ENCODE measurements at places on chromosomes 2 and 18.

- DNase-seq, result no peak
Observed at GRCh38 chr2:190887089-190887488, 6.5 kb downstream of the GLS start.

DNA sequence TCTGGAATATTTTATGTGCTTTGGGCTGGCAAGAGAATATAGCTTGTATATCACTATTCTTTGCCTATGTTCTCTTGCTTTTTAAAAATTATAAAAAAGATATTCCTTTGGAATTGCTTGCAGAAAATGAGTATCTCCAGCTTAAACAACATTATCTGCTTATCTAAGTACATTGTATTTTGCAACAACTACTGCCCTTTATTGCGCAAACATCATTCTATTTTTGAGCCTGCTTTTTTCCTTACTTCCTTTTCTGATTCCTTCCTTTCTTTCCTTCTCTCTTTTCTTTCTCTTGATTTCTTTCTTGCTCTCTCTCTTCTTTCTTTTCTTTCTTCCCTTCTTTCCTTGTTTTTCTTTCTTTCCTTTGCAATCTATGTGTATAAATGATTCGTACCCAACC is 74.0 kb downstream of the UNC80 start:
- no peak for DNase-seq

GRCh38 chr2:61792355-61792890 is 61.4 kb downstream of the FAM161A start:
- no peak for DNase-seq

DNA sequence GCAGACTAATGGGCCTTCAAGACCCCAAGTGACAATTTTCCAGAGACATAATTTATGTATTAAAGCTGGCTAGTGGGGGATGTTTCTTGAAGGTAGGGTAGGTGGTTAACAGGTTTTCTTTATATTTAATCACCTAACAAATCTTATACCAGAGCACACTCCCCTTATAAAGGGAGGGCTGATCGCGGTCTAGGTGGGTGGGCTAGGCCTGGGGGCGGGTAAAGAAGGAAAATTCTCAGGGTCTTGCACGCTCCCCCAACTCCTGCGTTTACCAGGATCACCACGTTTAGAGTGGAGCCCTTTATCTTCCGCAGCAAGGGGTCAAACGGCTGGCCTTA is 19.9 kb upstream of the CXXC1 start:
- no peak for DNase-seq

DNA sequence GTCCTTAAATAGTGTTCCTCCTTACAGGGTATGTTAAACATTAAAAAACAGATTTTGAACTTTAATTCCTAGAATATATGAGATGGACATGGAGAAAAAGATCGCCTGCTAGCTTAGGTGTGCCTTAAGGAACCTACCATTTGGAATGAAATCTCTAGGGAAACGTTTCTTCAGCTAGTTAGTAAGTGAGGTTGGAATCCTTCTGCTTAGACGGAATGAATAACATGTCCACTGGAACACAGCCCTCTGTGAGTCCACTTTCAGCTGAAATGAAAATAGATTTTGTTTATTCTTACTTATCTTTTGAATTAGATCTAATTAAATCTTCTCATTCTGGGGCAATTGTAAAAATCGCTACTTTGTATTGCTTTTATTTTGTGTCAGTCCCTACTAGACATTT is 28.4 kb downstream of the NAB1 start:
- peak; percentile 31 for DNase-seq

DNA sequence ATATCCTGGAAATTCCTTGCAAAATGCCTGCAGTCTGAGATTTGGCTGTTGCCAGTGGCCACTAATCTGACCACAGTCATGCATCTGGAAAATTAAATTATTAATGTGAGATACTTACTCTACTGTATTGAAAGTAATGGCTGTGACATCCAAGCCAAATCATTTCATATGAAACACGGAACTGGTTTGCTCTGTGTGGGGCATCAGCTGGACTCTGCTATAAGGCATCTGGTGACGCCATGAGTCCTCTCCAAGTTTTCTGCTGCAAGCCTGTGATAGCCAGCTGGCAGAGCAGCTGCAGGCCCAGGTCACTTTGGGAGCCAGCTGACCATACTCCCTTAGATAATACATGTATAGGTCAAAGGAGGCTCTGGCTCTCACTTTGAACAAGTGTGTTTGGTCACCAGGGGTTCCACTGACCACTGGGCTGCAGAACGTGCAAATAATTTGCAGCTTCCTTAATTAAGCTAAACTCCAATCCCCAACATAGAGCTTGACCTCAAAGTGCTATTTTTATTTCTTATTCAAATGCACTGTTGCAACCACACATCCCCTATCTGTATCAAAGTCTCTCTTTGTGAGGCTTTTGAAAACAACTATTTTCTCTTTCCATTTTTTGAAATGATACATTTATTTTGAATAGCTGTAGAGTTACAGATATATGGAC is 152.9 kb downstream of the NCKAP5 start:
- DNase-seq, result peak; percentile 43

DNA sequence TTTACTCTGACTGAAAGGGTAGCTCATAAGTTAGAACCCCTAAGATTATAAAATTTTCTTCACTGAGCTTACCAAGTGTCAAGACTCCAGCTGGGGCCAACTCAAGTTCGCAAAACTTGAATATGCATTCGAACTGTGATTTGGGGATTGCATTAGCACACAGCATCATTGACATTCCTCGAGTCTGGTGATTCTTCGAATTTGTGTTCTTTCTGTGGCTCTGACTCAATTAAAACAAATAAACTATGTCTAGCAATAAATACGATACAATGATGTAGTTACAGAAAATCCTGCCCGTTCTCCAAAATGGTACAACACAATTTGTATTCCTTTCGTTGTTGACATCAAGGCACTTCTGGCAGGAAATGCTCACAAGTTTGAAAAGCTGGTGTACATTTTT is 11.1 kb downstream of the CCL20 start:
- no peak for DNase-seq

DNA sequence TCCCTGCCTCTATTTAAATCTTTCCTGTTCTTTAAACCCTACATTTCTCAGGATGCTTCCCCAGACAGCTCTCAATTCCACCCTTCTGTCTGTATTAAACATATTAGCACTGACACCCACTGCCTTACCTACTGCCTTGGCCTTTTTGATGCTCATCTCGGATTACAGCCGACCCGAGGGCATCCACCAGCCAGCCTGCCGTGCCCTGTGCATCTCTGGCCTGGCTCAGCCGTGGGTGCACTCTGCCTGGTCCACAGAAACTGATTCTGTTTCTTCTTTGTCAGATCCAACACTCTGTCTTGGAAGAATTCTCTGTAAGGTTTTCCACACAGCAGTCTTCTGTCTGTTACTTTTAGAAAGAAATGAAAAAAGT is 27.2 kb downstream of the TANC1 start:
- DNase-seq, result no peak

DNA sequence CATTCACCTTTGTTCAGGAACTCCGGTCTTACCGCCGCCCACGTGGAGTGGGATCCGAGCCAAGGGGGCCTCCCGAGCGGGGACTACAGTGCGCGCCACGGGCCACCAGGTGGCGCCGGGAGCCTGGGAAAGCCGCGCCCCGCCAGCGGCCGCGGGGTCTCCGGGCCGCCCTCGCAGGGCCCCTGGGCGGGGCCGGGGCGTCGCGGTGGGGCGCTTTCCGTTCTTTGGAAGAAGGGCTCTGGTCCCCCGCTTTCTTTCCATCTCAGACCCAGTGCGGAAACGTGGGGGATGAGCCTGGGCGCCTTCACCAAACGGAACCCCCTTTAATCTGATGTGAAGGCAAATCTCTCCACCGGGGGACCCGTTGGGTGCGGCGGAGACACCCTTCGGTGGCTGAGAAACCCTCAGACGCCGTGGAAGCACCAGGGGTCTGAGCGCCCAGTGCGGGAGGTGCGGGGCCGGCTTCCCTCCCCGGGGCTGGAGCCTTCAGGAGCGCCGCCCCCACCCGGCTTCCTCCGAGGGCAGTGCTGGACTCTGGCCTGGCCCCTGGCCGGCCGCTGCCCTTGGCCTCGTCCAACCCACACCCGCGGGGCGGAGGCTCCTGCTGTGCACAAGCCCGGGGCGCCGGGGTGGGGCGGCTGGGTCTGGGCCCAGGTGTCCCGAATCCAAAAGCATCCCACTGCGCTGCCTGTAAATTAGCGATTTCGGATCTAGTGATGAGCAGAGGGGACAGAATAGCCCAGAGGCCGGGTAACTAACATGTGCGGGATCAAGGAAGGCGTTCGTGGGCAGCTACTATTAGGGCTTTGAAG is 44.6 kb downstream of the GORASP2 start:
- peak; percentile 65 for DNase-seq

DNA sequence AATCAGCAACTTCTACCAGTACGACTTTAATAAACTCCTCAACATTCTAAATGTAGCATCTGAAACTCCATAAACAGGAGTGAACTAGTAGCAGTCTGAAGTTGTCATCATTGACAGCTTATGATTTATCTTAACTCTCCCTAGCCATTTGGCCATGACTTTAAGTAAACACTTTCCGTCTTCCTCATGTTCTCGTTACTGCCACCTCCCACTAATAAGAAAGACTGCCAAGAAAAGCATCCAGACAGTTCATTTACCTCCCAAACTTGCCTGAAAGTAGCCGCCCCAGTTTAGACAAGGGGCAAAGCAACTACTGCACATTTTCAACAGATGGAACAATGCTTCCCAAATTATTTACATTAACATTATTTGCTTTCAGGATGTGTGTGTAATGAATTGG is 287.5 kb downstream of the OSR1 start:
- DNase-seq, result no peak

DNA sequence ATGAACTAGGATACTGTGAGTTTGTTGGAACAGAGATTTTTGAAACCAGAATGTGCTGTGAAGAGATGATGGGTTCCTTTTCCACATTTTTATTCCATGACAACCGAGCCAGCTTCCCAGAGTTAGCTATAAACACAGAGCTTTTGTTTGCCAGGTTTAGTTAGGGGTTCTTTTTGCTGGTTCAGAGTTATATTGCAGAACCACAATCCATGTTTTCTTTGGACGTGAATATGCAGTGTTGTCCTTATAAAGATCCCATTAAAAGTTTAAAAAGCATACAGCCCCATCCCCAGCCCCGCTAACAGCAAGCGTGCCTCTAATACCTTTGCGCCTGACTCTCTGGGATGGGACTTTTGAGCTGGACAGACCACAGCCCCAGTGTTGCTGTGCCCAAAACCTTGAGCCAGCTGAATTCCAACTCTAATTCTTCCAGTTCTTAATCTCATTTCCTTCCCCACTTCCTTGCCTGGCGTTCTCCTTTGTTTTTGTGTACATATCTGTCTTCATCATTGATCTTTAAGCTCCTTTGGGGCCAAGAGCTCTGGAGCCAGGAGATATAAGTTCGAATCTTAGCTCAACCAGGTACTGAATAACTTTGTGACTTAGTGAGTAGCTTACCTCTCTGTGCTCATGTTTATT is 72.3 kb downstream of the SPATS2L start:
- peak; percentile 71 for DNase-seq

GRCh38 chr18:48933578-48934414 is 17.0 kb downstream of the SMAD7 start:
- no peak for DNase-seq

- peak; percentile 81 for DNase-seq
Observed at GRCh38 chr2:144137705-144138428, 382.1 kb downstream of the ZEB2 start.

GRCh38 chr2:238913931-238914647 is 66.2 kb downstream of the TWIST2 start:
- no peak for DNase-seq

- DNase-seq, result peak; percentile 24
Observed at GRCh38 chr2:128290356-128290755, 28.3 kb downstream of the HS6ST1 start.

DNA sequence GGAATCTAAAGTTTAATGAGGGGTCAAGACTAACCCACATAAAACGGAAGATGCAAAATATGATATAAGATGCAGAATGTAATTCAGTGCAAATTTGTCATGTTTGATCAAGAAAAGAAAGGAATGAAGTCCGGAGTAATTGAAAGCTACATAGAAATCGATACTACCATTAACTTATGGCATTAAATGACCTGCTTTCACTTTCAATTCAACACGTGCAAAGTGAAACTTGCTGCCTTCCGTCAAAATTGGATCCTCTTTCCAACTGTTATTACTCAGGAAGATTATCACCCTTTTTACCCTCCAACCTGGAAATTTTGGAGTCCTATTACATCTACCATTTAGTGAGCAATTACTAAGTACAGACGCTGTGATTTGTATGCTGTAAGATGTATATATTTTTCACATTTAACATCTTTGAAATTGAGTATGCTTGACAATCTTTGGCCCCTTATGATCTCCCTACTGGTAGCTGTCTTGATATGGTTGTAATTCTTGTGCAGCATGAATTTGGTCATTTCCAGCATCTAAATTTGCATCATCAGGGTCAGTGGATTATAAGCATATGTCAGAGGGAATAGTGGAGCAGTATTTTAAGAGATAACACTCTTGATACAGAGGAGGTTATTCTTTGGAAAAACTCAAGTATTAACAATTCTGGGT is 18.6 kb downstream of the UNC80 start:
- no peak for DNase-seq

DNA sequence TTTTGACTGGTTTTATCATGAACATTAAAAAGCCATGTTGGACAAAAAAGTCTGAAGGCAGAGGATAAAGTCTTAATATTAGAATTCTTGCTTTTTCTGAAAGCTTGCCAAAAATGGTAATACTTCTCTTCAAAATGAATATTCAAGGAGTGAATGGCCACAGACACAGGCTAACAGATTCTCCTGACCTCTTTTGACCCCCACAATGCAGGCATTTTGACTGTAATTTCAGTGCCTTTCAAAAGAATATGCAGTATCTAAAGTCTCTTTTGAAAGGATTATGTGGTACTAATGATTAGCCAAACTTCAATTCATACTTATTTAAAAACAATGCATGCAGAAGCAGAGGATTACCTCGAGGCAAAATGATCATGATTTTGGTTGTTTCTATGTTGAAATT is 557.8 kb upstream of the GCFC2 start:
- DNase-seq, result no peak

DNA sequence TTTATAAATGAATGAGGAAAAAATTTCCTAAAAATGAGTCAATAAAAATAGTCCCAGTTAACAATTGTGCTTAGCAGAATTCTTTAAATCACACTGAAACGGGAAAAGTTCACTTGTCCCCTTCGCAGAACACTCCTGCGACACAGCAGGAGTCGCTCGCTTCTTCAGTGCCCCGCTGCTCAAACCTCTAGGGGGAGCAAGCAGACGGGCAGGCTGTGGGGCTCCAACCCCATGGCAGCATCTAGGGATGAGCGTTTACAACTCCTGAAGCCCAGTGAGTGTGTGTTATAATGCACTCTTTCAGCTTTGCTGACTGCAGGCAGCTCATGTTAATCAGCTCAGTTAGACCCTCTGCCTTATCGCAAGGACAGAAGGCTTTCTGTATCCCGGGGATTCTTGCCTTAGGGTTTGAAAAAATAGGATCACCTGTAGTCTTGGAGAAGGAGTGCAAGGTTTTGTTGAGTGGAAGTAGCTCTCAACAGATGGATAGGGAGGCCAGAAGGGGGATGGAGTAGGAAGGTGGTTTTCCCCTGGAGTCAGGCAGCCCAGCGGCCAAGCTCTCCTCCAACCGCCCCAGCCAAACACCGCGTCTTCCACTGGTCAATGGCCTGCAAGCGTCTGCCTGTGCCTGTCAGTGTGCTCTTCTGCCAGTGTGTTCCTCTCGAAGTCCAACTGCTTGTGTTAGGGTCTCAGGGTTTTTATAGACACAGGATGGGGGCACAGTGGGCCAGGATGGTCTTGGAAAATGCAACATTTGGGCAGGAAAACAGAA is 1977.7 kb upstream of the LRRTM1 start:
- no peak for DNase-seq
